ENCODE measurements at places on chromosomes 6 and 20.
A peak's percentile ranks its signal among the peaks of the same experiment; 100 is the strongest.

- DNase-seq: no peak
These were observed 599.2 kb downstream of the COL12A1 start for GRCh38 chr6:74606582-74607071.

DNA sequence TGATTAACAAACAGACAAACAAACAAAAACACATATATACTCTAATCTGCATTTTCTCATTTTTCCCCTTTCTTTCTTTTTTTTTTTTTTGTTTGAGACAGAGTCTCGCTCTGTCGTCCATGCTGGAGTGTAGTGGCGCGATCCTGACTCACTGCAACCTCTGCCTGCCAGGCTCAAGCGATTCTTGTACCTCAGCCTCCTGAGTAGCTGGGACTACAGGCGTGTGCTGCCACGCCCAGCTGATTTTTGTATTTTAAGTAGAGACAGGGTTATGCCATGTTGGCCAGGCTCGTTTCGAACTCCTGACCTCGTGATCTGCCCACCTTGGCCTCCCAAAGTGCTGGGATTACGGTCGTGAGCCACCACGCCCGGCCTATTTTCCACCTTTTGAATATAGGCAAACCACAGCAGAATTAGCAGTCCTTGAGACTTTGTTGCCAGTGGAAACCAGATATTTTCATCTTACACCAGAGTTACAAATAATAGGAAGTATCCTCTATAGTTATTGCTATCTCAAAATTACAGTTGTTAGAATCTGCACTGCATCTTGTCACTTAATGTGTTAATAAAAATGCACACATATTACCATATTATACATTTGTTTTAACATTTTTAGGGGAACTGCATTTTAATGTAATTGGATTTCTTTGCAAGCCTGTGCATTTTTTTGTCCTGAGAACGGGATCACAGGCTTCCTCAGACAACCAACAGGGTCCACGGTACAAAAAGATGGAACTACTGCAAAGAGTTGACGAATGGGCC lies 208.2 kb upstream of the ZNF217 start:
- no peak for DNase-seq

GRCh38 chr6:105397987-105398386 lies 4.9 kb downstream of the PREP start:
- no peak for DNase-seq

DNA sequence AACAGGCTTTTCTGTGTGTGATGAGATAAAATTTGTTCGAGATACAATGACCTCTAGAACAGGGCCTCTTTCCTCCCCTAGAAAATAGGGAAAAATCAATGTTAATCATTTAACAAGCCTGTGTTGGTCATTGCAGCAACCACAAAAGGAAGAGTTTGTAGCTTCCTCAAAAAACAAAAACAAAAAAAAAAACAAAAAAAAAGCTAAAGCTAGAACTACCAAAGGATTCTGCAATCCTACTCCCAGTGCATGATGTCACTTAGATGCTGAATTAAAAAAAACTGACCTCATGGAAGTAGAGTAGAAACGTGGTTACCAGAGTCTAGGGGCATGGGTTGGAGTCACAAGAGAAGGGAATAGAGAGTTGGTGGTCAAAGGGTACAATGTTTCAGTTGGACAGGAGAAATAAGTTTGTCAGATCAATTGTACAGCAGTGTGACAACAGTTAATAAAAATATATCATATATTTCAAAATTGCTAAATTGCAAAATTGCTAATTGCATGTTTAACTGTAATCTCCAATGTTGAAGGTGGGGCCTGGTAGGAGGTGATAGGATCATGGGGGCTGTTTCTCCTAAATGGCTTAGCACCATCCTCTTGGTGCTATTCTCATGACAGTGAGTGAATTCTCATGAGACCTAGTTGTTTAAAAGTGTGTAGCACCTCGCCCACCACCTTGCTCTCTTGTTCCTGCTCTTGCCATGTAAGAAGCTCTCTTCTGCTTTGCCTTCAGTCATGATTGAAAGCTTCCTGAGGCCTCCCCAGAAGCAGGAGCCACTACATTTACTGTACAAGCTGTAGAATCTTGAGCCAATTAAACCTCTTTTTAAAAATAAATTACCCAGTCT lies 163.4 kb upstream of the SIM1 start:
- DNase-seq: no peak

GRCh38 chr6:71404967-71405278 lies 116.3 kb downstream of the OGFRL1 start:
- DNase-seq: no peak

GRCh38 chr6:40986364-40986763 lies 52.7 kb downstream of the UNC5CL start:
- no peak for DNase-seq

GRCh38 chr6:116088946-116089345 lies 11.7 kb upstream of the NT5DC1 start:
- no peak for DNase-seq

DNA sequence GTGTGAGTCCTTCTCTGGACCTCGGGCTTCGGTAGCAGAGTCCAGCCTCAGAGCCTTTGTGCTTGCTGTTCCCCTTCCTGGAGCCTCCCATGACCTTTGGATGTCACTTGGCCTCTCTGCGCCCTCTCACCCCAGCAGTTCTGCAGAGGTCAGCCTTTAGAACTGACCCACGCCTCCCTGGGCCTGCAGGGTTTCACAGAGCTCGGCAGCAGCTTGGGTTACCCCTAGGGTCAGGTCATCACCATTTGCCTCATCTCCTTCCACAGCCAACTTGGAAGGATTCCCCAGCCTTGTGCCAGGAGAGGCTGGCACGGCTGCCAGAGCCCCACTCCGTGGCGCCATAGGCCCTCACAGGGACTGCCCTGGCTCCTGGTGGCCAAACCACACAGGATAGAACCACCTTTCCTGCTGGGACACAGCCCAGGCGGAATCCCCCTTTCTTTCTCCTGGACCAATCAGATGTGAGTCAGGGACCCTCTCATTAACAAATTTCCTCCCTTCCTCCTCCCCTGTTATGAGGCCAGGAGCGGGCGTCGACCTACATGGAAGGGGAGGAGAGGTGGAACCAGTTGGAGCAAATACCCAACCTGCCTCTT lies 13.9 kb upstream of the SIRPA start:
- DNase-seq: no peak

DNA sequence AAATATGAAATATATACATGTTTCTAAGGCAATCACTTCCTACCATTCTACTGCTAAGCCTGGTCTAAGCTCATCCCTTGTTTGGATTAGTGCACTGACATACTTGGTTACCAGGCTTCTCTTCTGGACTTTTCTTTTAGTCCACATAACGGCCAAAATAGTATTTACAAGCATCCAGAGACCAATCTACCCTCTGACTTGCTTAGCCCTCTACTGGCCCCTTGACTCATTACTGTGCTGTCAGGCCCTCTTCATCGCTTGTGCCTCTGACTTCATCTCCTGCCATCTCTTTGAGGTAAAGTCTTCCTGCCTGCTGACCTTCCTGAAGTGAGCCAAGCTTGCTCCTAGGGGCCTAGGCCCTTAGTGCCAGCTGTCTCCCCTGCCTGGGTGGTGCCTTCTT lies 35.1 kb downstream of the TULP4 start:
- DNase-seq: no peak

GRCh38 chr20:4341804-4342485 lies 326.6 kb upstream of the RNF24 start:
- no peak for DNase-seq

GRCh38 chr6:112470950-112471349 lies 123.8 kb downstream of the RFPL4B start:
- no peak for DNase-seq

DNA sequence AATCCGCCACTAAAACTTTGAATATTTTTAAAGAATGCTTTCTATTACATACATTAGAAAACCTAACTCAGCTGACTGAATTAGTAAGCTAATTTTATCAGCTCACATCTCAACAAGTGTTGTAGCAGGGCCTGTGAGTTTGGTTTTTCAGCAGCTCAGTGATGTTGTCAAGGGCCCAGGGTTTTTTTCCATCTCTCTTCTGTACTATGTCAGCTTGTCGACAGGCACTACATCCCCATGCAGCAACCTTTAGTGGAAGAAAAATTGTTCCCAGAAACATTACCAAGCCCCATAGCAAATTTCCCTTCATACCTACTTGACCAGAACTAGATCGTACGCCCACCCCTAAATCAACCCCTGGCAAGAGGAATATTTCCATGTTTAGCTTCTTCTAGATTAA lies 170.3 kb upstream of the TNFAIP3 start:
- no peak for DNase-seq

DNA sequence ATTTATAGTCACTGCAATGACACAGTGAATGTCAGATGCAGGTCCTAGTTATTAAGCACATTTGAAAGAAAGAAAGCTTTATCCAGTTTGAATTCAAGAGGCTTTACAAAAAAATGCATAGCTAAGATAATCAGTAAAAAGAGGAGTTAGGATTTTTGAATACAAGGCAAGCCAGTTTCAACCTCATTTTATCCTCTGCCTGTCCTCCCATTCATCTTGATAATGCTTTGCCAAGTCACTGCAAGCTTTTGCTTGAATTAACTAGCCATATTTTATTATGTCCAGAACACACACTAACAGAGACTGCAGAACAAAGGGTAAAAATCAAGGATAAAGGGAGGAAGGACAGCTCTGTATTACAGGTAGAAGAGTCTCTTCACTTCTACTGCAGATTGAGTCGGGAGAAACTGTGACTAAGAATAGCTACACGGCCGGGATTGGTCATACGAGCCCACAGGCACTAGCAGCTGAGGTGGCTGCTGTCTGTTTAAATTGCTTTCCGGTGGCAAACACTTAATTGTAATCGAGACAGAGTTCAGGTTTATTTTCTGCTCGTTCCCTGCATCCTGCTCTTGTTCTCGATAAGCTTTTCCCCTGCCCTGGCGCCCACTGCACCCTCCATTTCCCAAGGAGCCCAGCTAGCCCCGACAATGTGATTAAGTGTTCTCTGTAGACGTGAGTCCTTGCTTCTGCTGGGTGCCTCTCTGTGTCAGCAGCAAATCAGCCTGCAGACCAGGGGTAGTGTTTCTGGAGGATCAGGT lies 30.5 kb upstream of the AKAP12 start:
- no peak for DNase-seq

- no peak for DNase-seq
These were observed 8.5 kb downstream of the MOXD1 start for GRCh38 chr6:132392792-132393191.

DNA sequence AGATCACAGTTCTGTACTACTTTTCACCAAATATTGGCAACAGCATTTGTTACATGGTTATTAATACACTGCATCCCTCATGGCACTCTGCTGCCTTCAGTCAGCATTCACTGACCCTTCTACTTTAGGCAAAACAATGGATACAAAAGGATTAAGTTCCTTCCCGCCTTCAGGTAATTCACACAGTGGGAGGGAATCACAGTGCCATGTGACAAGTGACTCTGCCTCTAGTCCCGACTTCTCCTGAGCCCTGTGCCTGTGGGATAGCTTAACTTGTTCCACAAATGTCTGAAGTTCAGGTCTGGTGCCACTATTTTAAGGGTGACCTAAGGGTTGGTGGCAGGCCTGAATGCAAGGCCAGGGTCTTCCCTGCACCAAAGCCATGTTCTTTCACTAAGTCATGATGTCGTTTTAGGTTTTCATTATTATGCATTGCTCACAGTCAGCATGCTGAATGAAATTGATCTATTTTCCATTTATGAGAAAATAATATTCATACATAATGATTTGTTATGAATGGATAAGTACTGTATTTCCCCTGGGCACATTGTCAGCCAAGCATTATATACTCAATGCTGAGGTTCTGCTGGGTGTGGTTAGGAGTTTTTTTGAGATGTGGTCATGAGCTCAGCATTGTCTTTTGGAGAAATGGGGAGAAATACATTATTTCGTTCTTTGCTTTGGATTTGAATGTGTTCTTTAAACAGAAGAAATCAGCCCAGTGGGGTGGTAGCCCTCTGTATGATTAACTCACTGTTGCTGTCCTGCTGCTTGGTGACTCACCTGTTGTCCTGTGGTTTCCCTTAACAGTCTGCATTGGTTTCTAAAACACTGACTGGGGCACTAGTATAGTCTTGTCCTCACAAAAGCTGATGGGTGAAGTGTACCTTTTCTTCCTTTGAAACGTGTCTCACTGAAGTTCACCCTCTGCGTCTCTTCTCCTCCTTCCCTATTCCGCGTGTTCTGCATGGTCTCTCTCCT lies 66.4 kb downstream of the AFDN start:
- no peak for DNase-seq

- peak; percentile 70 for DNase-seq
These were observed at the start of gene CD109 for GRCh38 chr6:73695619-73696421. Gene CD109 (plus strand): TSS chr6:73696203. CDS start chr6:73696216, 13 bp downstream.

DNA sequence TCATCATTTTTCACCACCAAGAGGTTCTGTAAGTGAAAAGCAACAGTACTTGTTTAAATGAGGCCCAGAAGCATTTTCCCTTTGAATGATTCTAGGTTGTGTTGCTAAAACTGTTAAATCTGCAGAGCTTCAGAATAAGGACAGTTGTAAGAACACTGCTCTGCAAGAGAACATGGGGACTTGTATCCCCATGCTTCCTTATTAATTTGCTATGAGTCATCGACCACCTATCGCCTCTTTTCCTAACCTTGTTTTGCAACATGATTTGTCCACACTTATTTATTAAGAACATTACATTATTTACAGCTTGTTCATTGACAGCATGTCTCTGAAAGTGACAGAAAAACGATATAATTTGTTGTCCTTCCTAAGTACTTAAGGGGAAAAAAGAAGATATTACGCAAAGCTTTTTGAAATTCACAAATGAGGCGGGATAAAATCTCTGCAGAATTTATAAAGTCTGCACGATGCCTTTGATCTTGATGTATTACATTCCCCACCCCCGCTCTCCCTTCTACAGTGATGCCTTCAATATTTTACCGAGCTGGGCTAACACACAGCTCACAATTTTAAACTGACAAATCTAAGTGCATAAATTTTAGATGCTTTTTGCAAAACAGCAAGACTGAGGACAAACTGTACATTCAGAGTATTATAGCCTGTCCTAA lies 220.0 kb upstream of the SPTLC3 start:
- no peak for DNase-seq

DNA sequence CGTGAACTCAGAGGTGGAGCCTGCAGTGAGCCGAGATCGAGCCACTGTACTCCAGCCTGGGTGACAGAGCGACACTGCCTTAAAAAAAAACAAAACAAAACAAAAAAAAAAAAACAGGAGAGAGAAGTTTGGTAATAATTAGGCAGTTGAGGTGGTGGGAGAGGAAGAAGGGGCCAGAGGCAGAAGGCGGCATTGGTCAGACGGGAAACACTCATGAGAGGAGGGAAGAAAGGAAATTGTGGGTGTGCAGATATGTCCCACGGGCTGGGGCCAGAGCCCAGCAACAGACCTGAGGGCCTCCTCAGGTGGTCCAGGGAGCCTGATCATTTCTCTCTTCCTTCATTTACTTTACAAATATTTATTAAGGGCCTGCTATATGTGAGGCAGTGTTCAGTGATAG lies 20.0 kb downstream of the SULF2 start:
- no peak for DNase-seq

DNA sequence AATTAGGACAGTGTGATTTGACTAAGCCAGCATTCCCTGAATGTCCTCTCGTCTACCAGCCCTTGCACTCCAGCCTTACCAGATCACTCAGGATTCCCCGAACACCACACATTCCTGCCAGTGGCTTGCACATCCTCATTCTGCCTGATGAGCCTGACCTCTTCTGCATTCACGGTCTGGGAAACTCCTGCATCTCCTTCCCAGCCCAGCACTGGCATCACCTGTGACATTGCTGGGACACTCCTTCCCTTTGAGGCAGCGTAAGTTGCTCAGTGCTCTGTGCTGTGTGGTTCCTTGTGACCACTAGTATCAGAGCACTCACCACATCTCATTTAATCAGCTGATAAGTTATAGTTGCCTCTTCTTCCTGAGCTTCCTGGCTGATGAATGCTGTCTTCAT lies 17.3 kb downstream of the NCOA7 start:
- DNase-seq: no peak

- no peak for DNase-seq
These were observed 897.4 kb upstream of the CITED2 start for GRCh38 chr6:140271759-140272377.

- DNase-seq: no peak
These were observed 15.2 kb downstream of the FAM210B start for GRCh38 chr20:56373942-56374341.
